HFFc6 (cell line): ENCODE measurements at places on chromosomes 12 and 14. TPM values are rescaled to one million over a fixed set of nuclear protein-coding genes. Genes with fewer than 3 reads are reported as not detected.

GRCh38 chr12:119036878-119037825 lies 55.8 kb downstream of the SRRM4 start:
- no peaks in the 10 kb centered on the region; the same call in 1 of the 2 replicates for H3K4me1 ChIP-seq
- peaks cover 1% of the 10 kb centered on the region; the same call in 1 of the 2 replicates for H3K27me3 ChIP-seq
- H3K27ac ChIP-seq, result no peak overlapping the region
- no peak overlapping the region for H3K4me3 ChIP-seq

DNA sequence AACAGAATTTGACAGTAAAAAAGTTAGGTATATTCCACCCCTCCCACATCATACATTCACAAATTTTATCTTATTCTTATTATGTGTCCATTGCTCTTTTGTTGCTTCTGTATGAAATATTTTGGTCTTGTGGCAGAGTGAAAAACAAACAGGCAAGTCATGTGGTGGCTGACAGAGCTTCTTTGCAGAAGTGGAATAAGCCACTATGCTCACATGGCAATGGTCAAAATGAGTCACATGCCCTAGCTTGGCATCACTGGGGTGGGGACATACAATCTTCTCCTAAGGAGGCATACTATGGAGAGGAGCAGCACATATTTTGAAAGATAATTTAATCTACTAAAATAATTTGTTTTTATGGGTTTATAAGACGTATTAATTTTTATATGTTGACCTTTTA lies 27.7 kb upstream of the CMA1 start:
- no peaks in the 10 kb centered on the region for H3K4me1 ChIP-seq
- peaks cover 2% of the 10 kb centered on the region; the same call in 1 of the 2 replicates for H3K27me3 ChIP-seq
- H3K27ac ChIP-seq, result no peak overlapping the region
- no peak for DNase-seq
- H3K4me3 ChIP-seq, result no peak overlapping the region

GRCh38 chr14:71665781-71666180 lies 266.4 kb upstream of the RGS6 start:
- no peak overlapping the region for H3K27ac ChIP-seq
- peaks cover 46% of the 10 kb centered on the region for H3K36me3 ChIP-seq
- H3K4me3 ChIP-seq, result no peak overlapping the region
- DNase-seq, result no peak

GRCh38 chr12:1391722-1392121 lies 202.7 kb downstream of the FBXL14 start:
- DNase-seq, result no peak
- no peaks in the 10 kb centered on the region for H3K27me3 ChIP-seq
- H3K36me3 ChIP-seq, result peaks cover 22% of the 10 kb centered on the region

DNA sequence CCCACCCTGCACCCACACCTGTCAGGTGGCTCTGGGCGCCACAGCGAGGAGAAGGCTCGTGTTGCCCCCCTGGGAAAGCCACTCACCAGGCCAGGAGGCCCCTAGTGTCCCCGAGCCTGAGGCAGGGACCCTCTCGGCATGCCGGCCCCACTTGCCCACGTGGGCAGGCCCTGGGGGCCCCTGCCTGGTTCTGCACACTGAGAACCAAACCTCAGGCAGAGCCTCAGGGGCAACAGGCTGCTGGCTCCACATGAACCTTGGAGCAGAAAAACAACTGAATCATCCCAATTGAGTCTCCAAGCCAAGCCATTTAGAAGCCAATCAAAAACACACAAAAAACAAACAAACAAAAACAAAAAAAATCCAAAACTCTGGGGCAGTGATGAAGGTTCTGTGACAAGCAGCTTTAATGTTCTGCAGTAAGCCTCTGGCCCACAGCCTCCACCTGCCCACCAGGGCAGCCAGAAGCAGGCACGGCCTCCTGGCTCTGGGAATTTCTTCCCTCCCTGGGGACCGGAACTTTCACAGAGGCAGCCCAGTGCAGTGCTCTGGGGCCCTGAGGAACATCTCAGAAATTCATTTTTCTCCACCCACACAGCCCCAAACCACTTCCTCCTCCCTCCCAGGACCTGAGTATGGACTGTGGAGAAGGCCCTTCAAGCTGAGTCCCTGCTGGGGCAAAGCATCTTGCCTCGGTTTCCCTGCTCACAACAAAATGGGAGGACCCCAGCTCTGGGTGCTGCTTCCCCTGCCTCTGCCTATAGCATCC lies 90.2 kb downstream of the CHGA start:
- H3K4me1 ChIP-seq, result peaks cover 35% of the 10 kb centered on the region
- peak overlapping the region; percentile 75 for H3K27ac ChIP-seq
- peaks cover 2% of the 10 kb centered on the region for H3K27me3 ChIP-seq
- peak; percentile 51 for DNase-seq

GRCh38 chr14:88919502-88919901 lies 95.1 kb downstream of the TTC8 start:
- H3K4me3 ChIP-seq, result no peak overlapping the region
- H3K4me1 ChIP-seq, result peaks cover 18% of the 10 kb centered on the region
- no peak overlapping the region for H3K27ac ChIP-seq
- H3K36me3 ChIP-seq, result no peaks in the 10 kb centered on the region; the same call in 1 of the 2 replicates

DNA sequence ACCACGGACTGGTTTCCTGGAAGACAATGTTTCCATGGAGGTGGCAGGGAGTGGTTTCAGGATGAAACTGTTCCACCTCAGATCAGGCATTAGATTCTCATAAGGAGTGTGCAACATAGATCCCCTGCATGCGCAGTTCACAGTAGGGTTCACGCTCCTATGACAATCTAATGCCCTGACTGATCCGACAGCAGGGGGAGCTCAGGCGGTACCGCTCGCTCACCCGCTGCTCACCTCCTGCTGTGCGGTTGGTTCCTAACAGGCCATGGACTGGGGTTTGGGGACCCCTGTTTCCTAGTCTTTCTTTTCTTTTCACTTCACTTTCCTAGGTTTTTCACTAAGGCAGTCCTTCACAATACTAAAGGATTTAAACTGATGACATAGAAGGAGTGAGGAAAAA lies 39.6 kb downstream of the GUCY2C start:
- DNase-seq, result no peak
- no peaks in the 10 kb centered on the region for H3K36me3 ChIP-seq
- H3K27ac ChIP-seq, result no peak overlapping the region
- H3K27me3 ChIP-seq, result peaks cover 4% of the 10 kb centered on the region
- no peaks in the 10 kb centered on the region; the same call in 1 of the 2 replicates for H3K4me1 ChIP-seq

- 0 out of 2 replicates have a peak overlapping the region, but pooled peaks have one; percentile 8 for H3K27ac ChIP-seq
- H3K4me3 ChIP-seq, result no peak overlapping the region
- DNase-seq, result peak; percentile 20
These were observed 14.0 kb upstream of the RABGGTA start for GRCh38 chr14:24285351-24285750.

NEMF gene
- total RNA-seq, result 53.7 to 56.6 TPM (median 54.3 TPM) in 3 replicates

MSRB3 gene
- total RNA-seq, result 118 to 166 TPM (median 138 TPM) in 3 replicates

SAMD4A gene
- 39.9 to 50.4 TPM (median 46.2 TPM) in 3 replicates for total RNA-seq

SMARCD1 gene
- total RNA-seq, result 37.8 to 46.2 TPM (median 39.4 TPM) in 3 replicates

ZCRB1 gene
- 52.3 to 69.8 TPM (median 57.9 TPM) in 3 replicates for total RNA-seq

RNASE1 gene
- total RNA-seq, result not detected in 3 replicates

PLEK2 gene
- 7.9 to 18.5 TPM (median 14.5 TPM) in 3 replicates for total RNA-seq
